IPS DF 6.9 (cell line): ENCODE measurements at places on chromosomes 2 and 18.

GRCh38 chr2:133568598-133568997, 335 bp upstream of the NCKAP5 start:
- DNase-seq, result no peak

- DNase-seq, result no peak
These were observed 41.8 kb downstream of the SPP2 start for GRCh38 chr2:234092344-234092743.

GRCh38 chr2:48927355-48927754, 171.8 kb upstream of the LHCGR start:
- DNase-seq, result no peak

DNA sequence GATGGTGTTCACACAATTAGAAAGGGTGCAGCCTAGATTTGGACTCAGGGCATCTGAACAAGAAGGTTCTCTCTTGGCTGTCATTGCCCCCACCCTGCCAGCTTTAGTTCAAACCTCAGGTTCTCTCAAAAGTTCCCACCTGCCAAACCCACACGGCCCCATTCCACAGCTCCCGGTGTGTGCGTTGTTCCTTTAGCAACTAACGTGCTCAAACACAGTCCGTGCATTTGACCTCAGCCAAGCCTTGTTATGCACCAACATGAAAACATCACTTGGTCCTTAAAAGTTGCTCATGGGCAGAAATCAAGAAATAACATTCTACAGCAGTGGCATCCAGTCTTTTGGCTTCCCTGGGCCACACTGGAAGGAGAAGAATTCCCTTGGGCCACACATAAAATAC, 32.0 kb downstream of the LOXHD1 start:
- no peak for DNase-seq

GRCh38 chr2:69560147-69560482, 83.4 kb downstream of the AAK1 start:
- DNase-seq, result no peak

GRCh38 chr2:60794271-60794863, 38.3 kb downstream of the PAPOLG start:
- no peak for DNase-seq

GRCh38 chr2:41026613-41027012, 574.7 kb upstream of the SLC8A1 start:
- DNase-seq, result no peak

- no peak for DNase-seq
These were observed 244.9 kb upstream of the PXDN start for GRCh38 chr2:1989216-1989615.

GRCh38 chr2:8300216-8300615, 381.6 kb upstream of the ID2 start:
- no peak for DNase-seq

- DNase-seq, result no peak
These were observed 207.4 kb downstream of the TMEM247 start for GRCh38 chr2:46686811-46687210.

DNA sequence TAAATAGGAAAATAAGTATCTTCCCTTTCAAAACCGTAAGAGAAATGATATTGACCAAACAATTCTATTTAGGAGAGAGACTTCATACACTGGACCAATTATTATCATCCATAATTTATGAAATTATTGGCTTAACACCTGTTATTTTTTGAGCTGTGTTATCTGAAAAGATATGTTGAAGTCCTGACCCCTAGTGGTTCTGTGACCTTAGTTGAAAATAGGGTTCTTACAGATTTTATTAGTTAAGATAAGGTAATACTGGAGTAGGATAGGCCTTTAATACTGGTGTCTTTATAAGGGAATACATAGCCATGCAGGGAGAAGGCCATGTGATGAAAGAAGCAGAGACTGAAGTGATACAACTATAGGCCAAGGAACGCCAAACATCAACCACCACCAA, 659.6 kb downstream of the DCC start:
- DNase-seq, result no peak

DNA sequence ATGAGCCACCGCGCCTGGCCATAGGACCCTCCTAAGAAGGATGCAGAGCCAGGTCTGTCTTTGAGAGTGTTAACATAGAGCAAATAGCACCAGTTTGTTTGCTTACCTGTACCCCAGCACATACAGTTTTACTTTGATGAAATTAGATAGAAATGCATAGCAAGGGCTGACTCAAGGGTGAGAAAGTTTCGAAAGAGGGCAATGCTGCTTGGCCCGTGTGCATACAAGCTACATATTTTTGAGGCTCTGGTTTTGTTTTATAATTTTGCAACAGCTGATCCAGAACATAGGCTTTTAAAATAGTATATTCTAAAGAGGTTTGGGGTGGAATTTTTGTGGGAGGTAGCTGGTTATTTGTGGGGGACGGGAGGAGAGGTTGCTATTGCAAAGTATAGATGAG, 151.7 kb downstream of the MCFD2 start:
- DNase-seq, result no peak

- DNase-seq, result no peak
These were observed 52.2 kb downstream of the C1QL2 start for GRCh38 chr2:119106301-119106897.

GRCh38 chr2:72211350-72211749, 63.7 kb upstream of the CYP26B1 start:
- no peak for DNase-seq

DNA sequence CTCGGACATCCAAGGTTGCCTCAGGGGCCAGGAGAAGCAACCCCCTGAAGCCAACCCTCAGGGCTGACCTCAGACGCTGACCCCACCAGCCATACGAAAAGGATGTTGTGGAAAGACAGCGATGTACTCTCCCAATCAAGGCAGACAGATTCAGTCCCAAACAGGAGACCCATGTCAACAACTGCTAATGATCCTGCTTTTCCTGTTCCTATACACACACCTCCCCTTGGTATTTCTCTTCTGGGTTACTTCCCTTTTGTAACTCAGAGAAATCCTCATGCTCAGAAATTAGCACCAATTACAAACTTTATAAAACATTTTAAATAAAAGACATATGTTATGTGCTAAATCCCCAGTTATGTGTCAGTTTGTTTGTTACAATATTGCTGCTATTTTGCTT, 120.8 kb downstream of the PID1 start:
- no peak for DNase-seq
